ENCODE measurements at places on chromosomes 5 and 9. TPM values are rescaled to one million over a fixed set of nuclear protein-coding genes. Genes with fewer than 3 reads are reported as not detected.

DNA sequence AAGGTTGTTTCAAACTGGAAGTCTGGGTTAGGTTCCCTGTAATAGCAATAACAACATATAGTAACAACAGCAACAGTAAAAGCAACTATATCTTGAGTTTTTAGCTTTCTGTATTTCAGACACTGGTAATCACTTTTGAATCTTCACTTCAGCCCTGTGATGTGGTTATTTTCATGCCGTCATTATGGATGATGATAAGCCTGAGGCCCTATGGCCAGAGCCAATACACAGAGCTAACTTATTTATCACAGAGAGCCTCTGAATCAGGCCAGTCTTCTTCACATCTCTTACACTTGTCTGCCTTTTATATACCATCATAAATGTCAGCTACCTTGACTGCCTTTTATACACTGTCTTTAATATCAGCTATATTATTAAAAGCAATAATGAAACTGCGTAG is 329.0 kb downstream of the FER start:
- DNase-seq = no peak
- no peaks in the 10 kb centered on the region for H3K36me3 ChIP-seq
- H3K4me3 ChIP-seq = no peak overlapping the region
- H3K4me1 ChIP-seq = no peaks in the 10 kb centered on the region
- H3K27me3 ChIP-seq = no peaks in the 10 kb centered on the region

GRCh38 chr9:77218612-77219011 is 41.3 kb downstream of the VPS13A start:
- no peaks in the 10 kb centered on the region for H3K27me3 ChIP-seq
- no peaks in the 10 kb centered on the region for H3K36me3 ChIP-seq
- H3K4me3 ChIP-seq = no peak overlapping the region
- H3K27ac ChIP-seq = 0 out of 2 replicates have a peak overlapping the region, but pooled peaks have one; percentile 16

DNA sequence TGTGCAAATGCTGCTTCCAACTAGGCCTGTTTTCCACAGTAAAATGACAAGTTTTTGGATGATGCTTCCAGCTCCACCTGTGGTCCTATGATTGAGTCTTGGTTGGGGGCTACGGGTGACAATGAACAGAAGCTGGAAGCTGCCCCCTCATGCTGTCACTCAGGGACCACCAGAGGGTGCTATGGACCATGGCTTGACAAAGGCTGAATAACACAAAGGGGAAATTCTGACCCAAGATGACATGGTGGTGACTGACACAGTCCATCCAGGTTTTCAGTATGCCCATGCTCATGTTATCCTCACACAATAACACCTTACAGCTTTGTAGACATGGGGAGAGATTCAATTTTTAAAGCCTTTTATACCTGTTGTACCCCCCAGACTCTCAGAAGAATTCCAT is 23.9 kb upstream of the SAP30L start:
- H3K36me3 ChIP-seq = no peaks in the 10 kb centered on the region
- H3K4me3 ChIP-seq = no peak overlapping the region
- H3K27ac ChIP-seq = no peak overlapping the region
- no peaks in the 10 kb centered on the region for H3K4me1 ChIP-seq
- no peaks in the 10 kb centered on the region for H3K27me3 ChIP-seq

GRCh38 chr9:15144622-15145061 is 162.4 kb downstream of the TTC39B start:
- H3K4me1 ChIP-seq = peaks cover 7% of the 10 kb centered on the region
- H3K36me3 ChIP-seq = no peaks in the 10 kb centered on the region
- no peak overlapping the region for H3K4me3 ChIP-seq
- DNase-seq = peak; percentile 65

The MATR3 gene
- polyA plus RNA-seq = 209 TPM

The HAPLN1 gene
- 77.6 TPM for polyA plus RNA-seq

All from GM23248 (cell line).